B cell (primary cell): ENCODE measurements at places on chromosomes 6 and 20. TPM values are rescaled to one million over a fixed set of nuclear protein-coding genes. Genes with fewer than 3 reads are reported as not detected.

The COMMD7 gene
- total RNA-seq: 24.5 and 29.5 TPM in 2 replicates

The RIN2 gene
- total RNA-seq: 0.27 and 0.32 TPM in 2 replicates

The ACSS1 gene
- 82.7 and 83.0 TPM in 2 replicates for total RNA-seq

The FLRT3 gene
- 0.17 TPM in 1 of 2 replicates, not detected in the other for total RNA-seq

The MAFB gene
- 1.8 and 1.9 TPM in 2 replicates for total RNA-seq

The SLC22A3 gene
- not detected in 2 replicates for total RNA-seq

The SLC17A4 gene
- not detected in 2 replicates for total RNA-seq

The TCP11 gene
- not detected in 2 replicates for total RNA-seq

The LY6G6C gene
- total RNA-seq: not detected in 2 replicates

The FILIP1 gene
- not detected in 2 replicates for total RNA-seq

The CNR1 gene
- total RNA-seq: 20.4 and 28.9 TPM in 2 replicates

The NFATC2 gene
- 38.0 and 41.9 TPM in 2 replicates for total RNA-seq

The TMC2 gene
- total RNA-seq: not detected in 2 replicates

The SAPCD1 gene
- 11.1 and 12.9 TPM in 2 replicates for total RNA-seq

The WFDC5 gene
- total RNA-seq: not detected in 2 replicates

The MYCT1 gene
- total RNA-seq: not detected in 2 replicates

The ZNF322 gene
- total RNA-seq: 23.5 and 27.6 TPM in 2 replicates

The PSORS1C1 gene
- total RNA-seq: not detected in 2 replicates

The TMEM151B gene
- total RNA-seq: 0.10 TPM in 1 of 2 replicates, not detected in the other

The IRF4 gene
- total RNA-seq: 129 and 142 TPM in 2 replicates

The LTB gene
- 473 and 488 TPM in 2 replicates for total RNA-seq

The ETV7 gene
- 0.46 and 0.96 TPM in 2 replicates for total RNA-seq

The SPATA25 gene
- 2.4 and 2.9 TPM in 2 replicates for total RNA-seq

The HLA-DQB1 gene
- 267 and 287 TPM in 2 replicates for total RNA-seq

The PDYN gene
- total RNA-seq: not detected in 2 replicates

The TLDC2 gene
- total RNA-seq: not detected in 2 replicates

The GABRR1 gene
- total RNA-seq: not detected in 2 replicates

The SPO11 gene
- total RNA-seq: not detected in 2 replicates

The CARMIL1 gene
- total RNA-seq: 7.5 and 9.0 TPM in 2 replicates

The COL19A1 gene
- 56.9 and 61.4 TPM in 2 replicates for total RNA-seq

The ZBTB9 gene
- 10.4 and 11.8 TPM in 2 replicates for total RNA-seq

The DNAH8 gene
- 1.0 and 1.1 TPM in 2 replicates for total RNA-seq

The CAGE1 gene
- 0.32 and 0.34 TPM in 2 replicates for total RNA-seq

The TTBK1 gene
- total RNA-seq: 0.07 TPM in 2 replicates

The TAAR1 gene
- not detected in 2 replicates for total RNA-seq

The NEURL2 gene
- 4.1 and 5.4 TPM in 2 replicates for total RNA-seq

The C20orf204 gene
- 2.5 TPM in 2 replicates for total RNA-seq

The CLPSL1 gene
- total RNA-seq: not detected in 2 replicates
